ENCODE measurements at places on chromosomes 13 and 19. TPM values are rescaled to one million over a fixed set of nuclear protein-coding genes. Genes with fewer than 3 reads are reported as not detected.

DNA sequence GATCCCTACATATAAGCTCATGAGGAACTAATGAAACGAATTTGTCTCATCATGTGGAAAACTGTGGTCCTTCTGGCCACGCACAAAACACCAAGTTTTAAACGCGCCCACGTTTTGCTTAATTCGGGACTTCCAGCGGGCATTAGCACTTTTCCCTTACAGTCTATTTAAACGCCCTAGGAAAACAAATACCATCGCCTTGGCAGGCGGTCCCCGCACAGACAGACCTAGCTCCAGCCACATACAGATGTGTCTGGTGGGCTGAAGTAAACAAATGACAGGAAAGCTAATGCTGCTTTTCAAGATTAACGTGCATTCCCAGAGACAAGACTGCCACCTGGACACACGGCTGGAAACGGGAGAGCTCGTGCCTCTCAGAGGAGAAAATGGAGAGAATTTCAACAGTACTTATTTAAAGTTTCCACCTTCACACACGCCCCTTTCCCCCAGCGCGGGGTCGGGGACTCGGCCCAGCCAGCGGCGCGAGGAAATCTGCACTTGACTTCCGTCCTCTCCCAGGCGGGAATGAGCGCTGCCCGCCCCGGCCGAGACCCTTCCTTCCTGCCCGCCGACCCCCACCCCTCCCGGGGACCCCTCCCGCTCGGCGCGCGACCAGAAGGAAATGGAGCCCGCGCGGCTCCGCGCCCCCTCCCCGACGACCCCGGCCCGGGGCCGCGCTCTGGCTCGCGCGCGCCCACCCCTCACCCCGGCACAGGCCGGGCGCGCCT lies 931 bp downstream of the USP12 start:
- peaks cover 55% of the 10 kb centered on the region for H3K4me1 ChIP-seq
- DNase-seq, result no peak
- H3K27me3 ChIP-seq, result no peaks in the 10 kb centered on the region
- H3K27ac ChIP-seq, result peak overlapping the region; percentile 94

GRCh38 chr13:44160591-44161191 lies 212.9 kb upstream of the SERP2 start:
- no peaks in the 10 kb centered on the region for H3K27me3 ChIP-seq
- DNase-seq, result no peak
- no peak overlapping the region for H3K4me3 ChIP-seq

GRCh38 chr13:72634859-72635258 lies 92.6 kb downstream of the MZT1 start:
- no peak for DNase-seq
- H3K27ac ChIP-seq, result no peak overlapping the region
- H3K4me1 ChIP-seq, result no peaks in the 10 kb centered on the region
- H3K36me3 ChIP-seq, result no peaks in the 10 kb centered on the region
- H3K27me3 ChIP-seq, result no peaks in the 10 kb centered on the region
- no peak overlapping the region for H3K4me3 ChIP-seq

- DNase-seq, result no peak
- peaks cover 4% of the 10 kb centered on the region for H3K36me3 ChIP-seq
- peaks cover 20% of the 10 kb centered on the region for H3K4me1 ChIP-seq
These were observed 11.8 kb upstream of the CSNK1G2 start for GRCh38 chr19:1929021-1929742.

GRCh38 chr19:46783670-46784069 lies 4.7 kb downstream of the SLC1A5 start:
- peak overlapping the region; percentile 90 for H3K4me3 ChIP-seq
- DNase-seq, result no peak
- H3K36me3 ChIP-seq, result peaks cover 33% of the 10 kb centered on the region
- H3K4me1 ChIP-seq, result peaks cover 63% of the 10 kb centered on the region
- H3K27ac ChIP-seq, result peak overlapping the region; percentile 93
- no peaks in the 10 kb centered on the region for H3K27me3 ChIP-seq

DNA sequence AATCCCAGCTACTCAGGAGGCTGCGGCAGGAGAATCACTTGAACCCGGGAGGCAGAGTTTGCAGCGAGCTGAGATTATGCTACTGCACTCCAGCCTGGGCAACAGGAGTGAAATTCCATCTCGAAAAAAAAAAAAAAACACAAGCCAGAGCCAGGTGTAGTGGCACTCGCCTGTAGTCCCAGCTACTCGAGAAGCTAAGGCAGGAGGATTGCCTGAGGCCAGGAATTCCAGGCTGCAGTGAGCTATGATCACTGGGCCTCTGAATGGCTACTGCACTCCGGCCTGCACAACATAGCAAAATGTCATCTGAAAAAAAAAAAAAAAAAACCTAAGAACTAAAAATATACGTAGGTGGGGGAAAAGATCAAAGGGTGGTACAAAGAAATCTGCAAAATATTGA lies 19.4 kb downstream of the EPS15L1 start:
- no peak for DNase-seq
- no peak overlapping the region for H3K4me3 ChIP-seq
- no peak overlapping the region for H3K27ac ChIP-seq
- no peaks in the 10 kb centered on the region for H3K27me3 ChIP-seq
- peaks cover 39% of the 10 kb centered on the region for H3K4me1 ChIP-seq
- no peaks in the 10 kb centered on the region for H3K36me3 ChIP-seq

DNAJC15 gene
- 13.3 TPM for total RNA-seq

IL17D gene
- total RNA-seq, result 7.1 TPM
